Stimulated activated CD4-positive, alpha-beta T cell treated with anti-CD3 and anti-CD28 coated beads, TNF-alpha, amount 100 ng/mL, for 1 hour (primary cell): ENCODE measurements at places on chromosomes 5 and 9.

DNA sequence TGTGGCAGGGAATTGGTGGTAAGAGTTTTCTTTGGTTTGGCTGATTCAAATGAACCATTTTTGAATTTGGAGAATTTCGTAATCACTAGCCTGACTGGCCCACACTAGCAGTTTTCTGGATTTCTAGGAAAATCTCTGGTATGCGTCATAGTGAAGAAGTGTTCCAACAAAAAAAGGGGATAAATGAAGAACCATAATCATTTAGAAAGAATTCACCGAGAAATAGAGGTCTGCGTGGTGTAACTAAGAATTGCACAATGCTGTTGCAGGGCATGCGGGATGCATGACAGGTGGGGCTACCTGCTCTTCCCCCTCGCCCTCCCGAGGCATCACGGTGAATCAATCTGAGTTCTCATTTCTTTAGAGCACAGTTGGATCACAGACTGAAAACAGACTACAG lies 232.3 kb upstream of the PAPPA start:
- DNase-seq, result no peak

DNA sequence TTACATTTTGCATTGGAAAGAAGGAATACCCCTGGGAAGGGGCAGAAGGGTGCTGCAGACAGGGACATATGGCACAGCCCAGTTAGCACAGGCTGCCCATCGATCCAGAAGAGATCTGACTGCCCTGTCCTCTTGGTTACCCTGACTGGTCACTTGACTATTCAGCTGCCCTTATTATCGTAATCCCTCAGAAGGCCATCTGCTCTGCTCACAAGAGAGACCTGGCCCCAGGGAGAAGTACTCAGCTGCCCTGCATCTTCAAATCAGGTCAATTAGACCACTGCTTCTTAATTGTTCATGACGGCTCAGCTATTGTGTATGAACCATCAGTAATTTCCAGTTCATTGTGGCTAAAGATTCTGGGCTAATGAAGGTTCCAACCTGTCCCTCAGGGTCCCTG lies 345.0 kb downstream of the TLE1 start:
- DNase-seq, result no peak

DNA sequence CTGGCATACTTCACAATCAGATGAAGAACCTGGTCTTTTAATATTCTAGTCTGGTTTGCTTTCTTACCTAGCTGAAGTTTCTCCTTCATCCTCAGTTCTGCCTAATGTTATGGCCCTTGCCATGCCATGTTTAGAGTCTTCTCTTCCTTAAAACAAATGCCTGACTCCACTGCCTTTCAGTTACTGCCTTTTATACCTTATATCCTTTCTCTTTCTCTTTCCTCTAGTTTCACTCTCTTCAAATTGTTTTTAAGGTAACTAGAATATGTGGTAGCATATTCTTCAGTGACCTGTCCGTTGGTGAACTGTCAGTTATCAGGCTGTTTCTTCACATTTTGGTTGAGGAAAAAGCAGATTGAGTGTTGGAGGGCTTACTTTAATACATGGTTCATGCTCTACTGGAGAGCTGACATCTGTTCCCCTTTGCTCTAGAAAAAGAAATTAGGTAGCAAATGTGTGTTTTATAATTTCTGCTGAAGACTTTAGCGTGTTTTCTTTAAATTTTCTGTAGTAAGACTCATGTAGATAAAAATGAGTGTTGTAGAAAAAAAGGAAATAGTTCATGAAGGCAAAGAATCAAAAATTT lies 103.8 kb downstream of the DMXL1 start:
- DNase-seq, result no peak

DNA sequence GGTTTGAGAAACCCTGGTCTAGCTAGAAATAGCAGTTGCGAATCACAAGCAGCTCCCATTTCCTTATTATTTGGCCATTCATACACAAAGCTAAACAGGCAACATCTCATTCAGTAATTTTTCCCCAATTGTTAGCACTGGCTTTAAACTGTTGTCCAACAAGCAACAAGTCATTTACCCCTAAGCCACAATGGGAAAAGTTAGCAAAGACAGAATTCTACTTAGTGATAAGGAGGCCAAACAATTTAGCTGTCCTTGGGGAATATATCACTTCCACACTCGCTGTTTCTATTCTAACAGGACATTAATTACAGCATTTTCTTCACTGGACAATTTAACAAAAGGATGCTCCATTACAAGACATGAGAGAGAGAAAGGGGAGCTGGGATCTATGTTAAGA lies 2.8 kb downstream of the MYO10 start:
- DNase-seq, result no peak

DNA sequence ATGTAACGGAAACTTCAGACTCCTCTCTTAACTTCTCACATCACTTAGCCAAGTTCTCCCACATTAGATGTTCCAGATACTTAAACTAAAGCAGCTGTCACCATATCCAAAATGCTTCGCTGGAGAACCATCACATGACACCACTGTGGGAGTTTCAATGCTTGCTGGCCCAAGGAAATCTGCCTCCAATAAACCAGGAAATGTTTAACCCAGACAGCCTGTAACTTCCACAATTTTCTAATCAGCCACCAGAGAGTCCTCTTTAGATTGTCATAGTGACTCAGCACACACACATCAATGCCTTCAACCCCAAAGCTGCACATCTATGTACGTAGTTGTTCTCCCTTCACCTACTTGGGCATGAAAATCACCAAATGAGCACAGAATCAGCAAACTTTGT lies 118.7 kb downstream of the LPAR1 start:
- DNase-seq, result no peak

GRCh38 chr5:134131578-134132350 lies 17.3 kb downstream of the TCF7 start:
- DNase-seq, result no peak

GRCh38 chr5:103041071-103041676 lies 78.8 kb downstream of the GIN1 start:
- no peak for DNase-seq

- DNase-seq, result no peak
Measured at GRCh38 chr5:85205430-85205829, 820.8 kb upstream of the EDIL3 start.

GRCh38 chr9:123353041-123353440 lies 3.0 kb upstream of the CRB2 start:
- DNase-seq, result no peak

DNA sequence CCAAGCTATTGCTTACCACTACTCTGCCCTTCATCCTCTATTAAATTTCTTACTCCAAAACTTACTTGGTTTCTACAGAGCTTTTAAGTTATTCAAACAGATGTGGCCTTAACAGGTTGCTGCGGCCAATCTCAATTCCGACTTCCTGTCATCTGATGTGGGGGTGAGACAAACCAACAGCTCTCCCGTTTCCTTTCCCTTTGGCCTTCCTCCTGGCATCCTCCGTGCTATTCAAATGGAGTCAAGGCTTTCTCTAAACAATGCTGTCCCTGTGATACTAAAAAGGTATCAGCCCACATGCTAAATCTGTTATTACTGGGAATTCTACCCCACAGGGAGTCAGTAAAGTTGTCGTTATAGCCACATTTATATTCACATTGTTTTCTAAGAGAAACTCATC lies 11.8 kb downstream of the RBM18 start:
- DNase-seq, result no peak

GRCh38 chr9:6230037-6230780 lies 14.6 kb downstream of the IL33 start:
- no peak for DNase-seq

DNA sequence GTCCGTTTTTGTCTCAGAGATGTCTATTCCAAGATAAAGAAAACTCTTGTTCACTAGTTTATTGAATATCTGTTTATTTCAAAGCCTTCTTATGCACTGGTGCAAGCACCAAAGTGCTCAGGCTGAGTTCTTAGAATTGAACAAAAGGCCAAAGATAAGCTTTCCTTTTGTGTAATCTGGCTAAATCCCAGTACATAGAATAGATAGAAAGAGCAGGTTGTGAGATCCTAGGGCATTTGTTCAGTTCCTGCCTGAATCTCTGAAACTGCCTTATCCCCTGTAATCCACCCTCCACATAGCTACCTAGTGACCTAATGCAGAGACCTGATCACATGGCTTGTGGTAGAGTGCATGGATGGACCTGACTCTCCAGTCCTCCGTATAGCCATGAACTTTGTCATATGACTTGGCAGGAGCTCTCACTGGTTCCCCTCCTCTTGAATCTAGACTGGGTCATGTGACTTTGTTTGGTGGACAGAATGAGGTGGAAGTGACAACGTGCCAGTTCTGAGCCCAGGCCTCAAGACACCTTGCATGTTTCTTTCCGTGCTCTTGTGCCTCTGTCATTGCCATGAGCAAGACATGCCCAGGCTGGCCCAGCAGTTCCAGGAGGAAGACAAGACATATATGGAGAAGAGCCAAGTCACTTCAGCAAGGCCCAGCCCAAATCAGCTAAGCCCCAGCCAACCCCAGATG lies 139.3 kb upstream of the SHB start:
- no peak for DNase-seq

GRCh38 chr5:142245786-142246185 lies 79.0 kb downstream of the SPRY4 start:
- DNase-seq, result no peak

- no peak for DNase-seq
Measured at GRCh38 chr5:11007269-11007870, 246.3 kb upstream of the DAP start.

- no peak for DNase-seq
Measured at GRCh38 chr5:116377276-116378006, 197.2 kb downstream of the SEMA6A start.

DNA sequence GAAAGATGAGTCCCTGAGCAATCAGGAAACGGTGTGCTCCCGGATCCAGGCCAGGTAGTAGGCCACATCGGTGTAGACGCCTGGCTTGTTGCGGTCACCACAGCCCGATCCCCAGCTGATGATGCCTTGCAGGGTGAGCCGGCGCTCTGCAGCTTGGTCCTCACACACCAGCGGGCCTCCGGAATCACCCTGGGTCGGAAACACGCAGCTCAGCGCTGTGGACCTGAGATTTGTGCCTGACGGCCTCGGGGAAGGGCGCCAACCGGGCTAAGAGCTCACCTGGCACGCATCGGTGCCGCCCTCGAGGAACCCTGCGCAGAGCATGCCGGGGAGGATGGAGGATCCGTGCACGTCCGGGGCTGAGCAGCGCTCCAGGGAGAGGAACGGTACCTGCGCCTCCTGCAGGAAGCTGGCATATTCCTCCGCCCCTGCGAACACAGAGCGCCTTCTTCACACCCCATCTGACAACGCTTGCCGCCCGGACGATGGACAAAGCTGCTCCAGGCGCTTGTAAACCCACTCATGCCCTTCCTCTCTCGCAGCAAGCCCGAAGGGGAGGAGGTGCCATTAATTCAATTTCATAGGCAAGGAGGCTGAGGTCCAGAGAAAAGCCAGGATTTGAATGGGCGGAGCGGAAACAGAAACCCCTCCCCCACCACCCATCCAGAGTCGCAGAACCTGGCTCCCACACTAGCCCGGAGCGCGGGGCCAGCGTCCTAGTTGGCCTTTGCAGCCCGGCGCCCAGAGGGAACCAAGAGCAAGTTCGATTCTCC lies 2.0 kb upstream of the PFN3 start:
- no peak for DNase-seq

DNA sequence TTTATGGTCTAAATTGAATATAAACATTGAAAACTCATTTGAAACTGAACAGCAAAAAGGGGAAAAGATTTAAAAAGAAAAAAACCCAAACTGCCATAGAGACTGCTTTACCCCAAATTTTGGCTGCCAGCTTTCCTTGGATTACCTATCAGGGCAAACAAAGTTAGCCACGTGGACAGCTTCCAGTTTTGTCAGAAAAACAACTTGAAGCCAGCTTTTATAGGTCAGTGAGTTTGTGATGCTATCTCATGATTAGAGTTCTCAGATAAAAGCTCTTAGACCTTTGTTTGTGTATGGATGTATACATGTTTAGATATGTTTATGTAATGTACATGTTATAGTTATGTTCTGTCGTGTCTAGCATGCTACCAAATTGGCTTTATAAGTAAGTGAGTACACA lies 16.1 kb downstream of the FBP2 start:
- no peak for DNase-seq

GRCh38 chr5:16550316-16550952 lies 66.4 kb downstream of the RETREG1 start:
- DNase-seq, result no peak

DNA sequence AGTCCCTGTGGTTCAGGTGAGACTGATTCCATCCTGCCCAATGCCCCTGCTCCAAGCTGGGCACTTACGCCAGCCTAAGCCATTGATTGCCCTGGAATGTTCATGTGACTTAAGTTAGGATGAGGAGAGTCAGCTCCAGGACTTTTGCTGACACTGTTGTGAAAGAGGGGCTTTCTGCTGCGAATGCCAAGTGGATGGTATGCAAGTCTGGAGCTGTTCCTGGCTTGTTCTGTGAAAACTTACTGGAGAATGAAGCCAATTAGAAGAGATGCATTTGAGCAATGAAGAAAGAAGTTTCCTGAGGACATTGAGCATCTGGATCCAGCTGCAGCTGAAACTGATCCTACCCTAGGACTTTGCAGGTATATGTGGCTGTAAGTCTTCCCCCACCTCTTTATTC lies 61.2 kb upstream of the ZFR start:
- no peak for DNase-seq

GRCh38 chr9:32581512-32582143 lies 8.7 kb upstream of the NDUFB6 start:
- no peak for DNase-seq

- no peak for DNase-seq
Measured at GRCh38 chr9:122946461-122947005, 5.7 kb downstream of the RABGAP1 start.

GRCh38 chr5:39469777-39470415 lies 45.1 kb upstream of the DAB2 start:
- DNase-seq, result no peak

DNA sequence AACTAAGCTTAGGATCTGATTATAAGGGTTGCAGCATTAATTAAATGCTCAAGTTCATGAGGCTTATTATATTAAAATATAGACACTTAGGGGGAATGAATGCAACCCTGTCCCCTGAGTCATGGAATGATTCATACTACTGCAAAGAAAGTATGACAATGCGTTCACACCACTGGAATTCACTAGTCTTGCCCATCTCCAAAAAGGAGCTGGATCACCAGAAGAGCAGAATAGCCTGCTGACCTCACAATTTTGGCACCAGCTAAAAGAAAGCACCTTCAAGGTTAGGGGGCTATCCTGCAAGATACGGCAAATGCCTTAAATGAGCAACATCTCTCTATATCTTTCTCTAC lies 32.0 kb upstream of the TMED7 start:
- DNase-seq, result no peak

- no peak for DNase-seq
Measured at GRCh38 chr9:133803028-133803585, 65.0 kb upstream of the SARDH start.

DNA sequence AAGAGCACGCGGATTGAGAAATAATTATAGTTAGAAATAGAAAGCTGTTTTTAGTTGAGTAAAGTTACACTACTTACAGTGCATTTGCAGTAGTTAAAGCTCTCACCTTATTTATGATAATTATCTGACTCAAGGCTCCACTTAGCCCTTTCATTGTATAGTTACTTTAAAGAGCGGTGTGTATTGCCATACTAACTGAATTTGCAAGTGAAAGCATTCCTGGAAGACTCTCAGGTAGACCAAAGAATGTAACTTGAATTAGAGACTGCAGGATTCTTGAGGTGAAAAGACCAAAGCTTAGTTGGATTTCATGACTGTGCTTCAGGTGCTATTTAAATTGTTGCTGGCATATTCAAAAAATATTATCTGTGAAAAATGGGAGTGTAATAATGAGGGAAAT lies 4.2 kb upstream of the RASA1 start:
- DNase-seq, result no peak

- DNase-seq, result no peak
Measured at GRCh38 chr9:104906441-104907277, 21.3 kb downstream of the ABCA1 start.

GRCh38 chr9:72633966-72634365 lies 112.6 kb downstream of the TMC1 start:
- no peak for DNase-seq

- no peak for DNase-seq
Measured at GRCh38 chr5:82985763-82986162, 91.4 kb downstream of the TMEM167A start.
